C1 segment of cervical spinal cord (tissue), 14 donors: ENCODE measurements at places on chromosomes 4 and X.

- no peak for DNase-seq
Measured at GRCh38 chrX:101220662-101221260, 1.2 kb downstream of the DRP2 start.

GRCh38 chr4:29304595-29304994 lies 1415.6 kb upstream of the PCDH7 start:
- no peak for DNase-seq

- DNase-seq, result no peak
Measured at GRCh38 chrX:9501362-9501761, 36.5 kb downstream of the TBL1X start.

GRCh38 chr4:140904904-140905303 lies 148.7 kb upstream of the TBC1D9 start:
- DNase-seq, result no peak

DNA sequence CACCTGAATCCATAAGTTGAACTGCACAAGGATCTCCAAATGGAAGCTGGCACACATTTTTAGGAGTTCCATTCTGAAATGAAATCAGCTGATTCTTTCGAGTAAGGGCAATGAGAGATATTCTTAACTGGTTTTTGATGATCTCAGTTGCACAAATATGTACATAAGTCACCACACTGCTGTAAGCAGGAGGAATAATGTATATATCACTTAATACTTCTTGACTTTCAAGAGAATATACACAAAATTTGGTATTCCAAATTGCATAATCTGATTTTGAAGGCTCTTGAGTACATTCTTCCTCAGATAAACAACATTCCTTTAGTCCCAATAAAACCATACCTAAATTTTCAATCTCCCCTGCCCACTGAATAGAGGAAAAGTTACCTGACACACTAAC lies 8.2 kb downstream of the FANCB start:
- no peak for DNase-seq

DNA sequence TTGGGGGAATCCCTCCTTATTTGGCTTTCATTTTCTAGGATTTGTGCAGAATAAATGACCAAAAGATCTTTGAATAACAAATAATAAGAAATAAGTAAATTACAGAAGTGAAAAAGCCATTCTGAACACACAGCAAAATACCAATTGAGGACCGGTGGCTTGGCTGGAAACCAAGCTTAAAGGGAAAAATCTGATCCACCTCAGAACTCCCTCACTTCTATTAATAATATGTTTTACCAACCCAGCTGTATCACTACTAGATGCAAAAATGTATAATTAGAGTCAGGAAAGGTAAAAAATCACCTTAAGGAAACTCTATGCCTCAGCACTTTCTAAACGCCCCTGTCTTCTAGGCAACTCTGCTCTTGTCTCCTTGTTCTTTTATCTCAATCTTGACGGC lies 77.3 kb downstream of the TSPAN5 start:
- no peak for DNase-seq
